ENCODE measurements at places on chromosomes 3 and 15.

DNA sequence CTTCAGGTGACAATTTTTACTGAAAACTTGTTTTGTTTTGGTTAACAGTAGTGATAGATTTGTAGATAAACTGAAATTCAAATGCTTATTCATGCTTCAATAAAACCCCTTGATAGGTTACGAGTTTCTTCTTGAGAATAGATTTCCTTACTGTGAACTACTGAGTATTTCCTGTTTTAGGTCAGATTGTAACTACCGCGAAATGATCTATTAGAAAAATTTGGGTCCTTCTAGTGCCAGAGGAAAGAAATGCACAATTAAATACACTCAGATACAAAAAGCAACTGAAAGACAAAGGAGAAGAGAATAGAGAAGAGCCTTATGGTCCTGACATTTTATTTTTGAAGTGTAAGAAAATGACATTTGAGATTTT, 251.7 kb upstream of the TBL1XR1 start:
- no peak overlapping the region for H3K4me3 ChIP-seq
- no peak overlapping the region for H3K27ac ChIP-seq
- no peaks in the 10 kb centered on the region for H3K36me3 ChIP-seq
- H3K27me3 ChIP-seq, result no peaks in the 10 kb centered on the region

DNA sequence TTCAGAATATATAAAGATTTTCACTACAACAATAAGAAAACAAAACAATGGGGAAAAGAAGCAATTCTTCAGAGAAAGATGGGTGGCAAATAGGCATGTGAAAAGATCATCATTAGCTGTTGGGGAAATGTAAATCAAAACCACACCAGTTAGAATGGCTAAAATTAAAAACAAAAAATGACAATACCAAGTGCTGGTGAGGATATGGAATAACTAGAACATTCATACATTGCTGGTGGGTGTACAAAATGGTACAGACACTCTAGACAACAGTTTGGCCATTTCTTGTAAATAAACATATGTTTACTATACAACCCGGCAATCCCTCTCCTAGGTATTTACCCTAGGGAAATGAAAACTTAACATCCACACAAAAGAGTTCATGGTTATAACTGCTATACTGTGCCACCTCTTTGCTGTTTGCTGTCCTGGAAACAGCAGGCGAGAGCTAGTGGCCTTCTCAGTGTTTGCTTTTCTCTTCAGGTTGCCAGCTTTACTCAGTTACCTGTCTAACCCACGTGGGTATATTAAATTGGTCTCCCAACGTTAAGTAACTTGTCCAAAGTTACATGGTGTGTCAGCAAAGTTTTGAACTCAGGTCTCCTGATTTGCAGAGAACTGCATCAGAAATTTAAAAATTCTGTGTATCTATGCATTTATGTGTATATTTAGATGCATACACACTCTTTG, 4.6 kb upstream of the NIT2 start:
- H3K4me3 ChIP-seq, result no peak overlapping the region
- no peak for DNase-seq
- no peaks in the 10 kb centered on the region for H3K4me1 ChIP-seq

- DNase-seq, result peak; percentile 81
- H3K36me3 ChIP-seq, result no peaks in the 10 kb centered on the region
- H3K27ac ChIP-seq, result no peak overlapping the region
- no peak overlapping the region for H3K4me3 ChIP-seq
- no peaks in the 10 kb centered on the region for H3K27me3 ChIP-seq
Observed at GRCh38 chr15:101014921-101015841, 96.0 kb downstream of the LRRK1 start.

DNA sequence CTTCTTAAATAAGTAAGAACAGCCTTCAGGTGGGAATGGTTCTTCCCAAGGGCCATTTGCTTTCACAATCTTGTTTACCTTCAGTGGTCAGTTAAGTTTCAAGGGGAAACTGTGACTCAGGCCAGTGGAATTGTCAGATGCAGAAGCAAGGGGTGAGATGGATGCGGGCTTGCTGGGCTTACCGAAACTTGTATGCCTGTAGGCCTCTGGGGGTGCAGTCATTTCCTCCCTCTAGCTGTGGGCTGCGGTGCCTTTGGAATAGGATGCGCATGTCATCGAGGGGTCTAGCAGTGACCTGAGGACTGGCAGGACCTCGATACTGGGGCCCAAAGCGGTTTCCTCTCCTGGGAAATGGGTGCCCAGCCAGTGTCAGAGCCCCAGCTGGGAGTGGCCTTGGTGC, 121.6 kb downstream of the EEFSEC start:
- no peaks in the 10 kb centered on the region for H3K27me3 ChIP-seq
- H3K27ac ChIP-seq, result no peak overlapping the region
- no peak overlapping the region for H3K4me3 ChIP-seq
- H3K36me3 ChIP-seq, result no peaks in the 10 kb centered on the region

DNA sequence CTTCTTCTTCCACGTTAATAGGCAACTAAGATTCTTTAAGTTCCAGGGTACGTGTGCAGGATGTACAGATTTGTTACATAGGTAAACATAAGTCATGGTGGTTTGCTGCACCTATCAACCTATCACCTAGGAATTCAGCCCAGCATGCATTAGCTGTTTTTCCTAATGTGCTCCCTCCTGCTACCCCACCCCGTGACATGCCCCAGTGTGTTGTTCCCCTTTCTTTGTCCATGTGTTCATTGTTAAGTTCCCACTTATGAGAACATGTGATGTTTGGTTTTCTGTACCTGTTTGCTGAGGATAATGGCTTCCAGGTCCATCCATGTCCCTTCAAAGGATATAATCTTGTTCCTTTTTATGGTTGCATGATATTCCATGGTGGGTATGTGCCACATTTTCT, 21.1 kb downstream of the GTF2A2 start:
- H3K36me3 ChIP-seq, result peaks cover 5% of the 10 kb centered on the region
- H3K27me3 ChIP-seq, result no peaks in the 10 kb centered on the region
- DNase-seq, result no peak
- H3K4me1 ChIP-seq, result no peaks in the 10 kb centered on the region
- H3K4me3 ChIP-seq, result no peak overlapping the region

- H3K4me3 ChIP-seq, result no peak overlapping the region
- no peaks in the 10 kb centered on the region for H3K4me1 ChIP-seq
- H3K36me3 ChIP-seq, result no peaks in the 10 kb centered on the region
- H3K27me3 ChIP-seq, result no peaks in the 10 kb centered on the region
Observed at GRCh38 chr3:72666447-72666755, 181.8 kb downstream of the SHQ1 start.

Measured in H9 (cell line).